ENCODE measurements at places on chromosomes 1 and 21. TPM values are rescaled to one million over a fixed set of nuclear protein-coding genes. Genes with fewer than 3 reads are reported as not detected.

Gene TNNT2
- not detected for total RNA-seq

Gene OR2W3
- 4.0 TPM for total RNA-seq

Gene GBP2
- 2.2 TPM for total RNA-seq

Gene CHI3L2
- total RNA-seq, result 3.2 TPM

Gene CAPN8
- total RNA-seq, result not detected

Gene ZBTB8A
- 2.6 TPM for total RNA-seq

Gene VSIG8
- total RNA-seq, result not detected

Gene GPR25
- not detected for total RNA-seq

Gene ADAMTS5
- 10.3 TPM for total RNA-seq

Gene OR10T2
- not detected for total RNA-seq

Gene OR6K6
- total RNA-seq, result not detected

Gene BCL2L15
- total RNA-seq, result 0.03 TPM

Gene LCE4A
- total RNA-seq, result not detected

Gene C4BPA
- not detected for total RNA-seq

Gene FCGR3A
- total RNA-seq, result not detected

Gene CD1B
- not detected for total RNA-seq

Gene REN
- not detected for total RNA-seq

Gene TRIM62
- 3.2 TPM for total RNA-seq

Gene S100A7A
- total RNA-seq, result not detected

Gene CD52
- not detected for total RNA-seq

Gene SEC16B
- total RNA-seq, result 3.5 TPM

Gene SPRR1B
- not detected for total RNA-seq

Gene HSF2BP
- total RNA-seq, result 2.4 TPM

Gene SMCP
- not detected for total RNA-seq
